Fibroblast of skin of right biceps (primary cell): ENCODE measurements at places on chromosomes 16 and 17.

GRCh38 chr16:52676959-52677358 is 130.0 kb upstream of the TOX3 start:
- DNase-seq, result no peak

DNA sequence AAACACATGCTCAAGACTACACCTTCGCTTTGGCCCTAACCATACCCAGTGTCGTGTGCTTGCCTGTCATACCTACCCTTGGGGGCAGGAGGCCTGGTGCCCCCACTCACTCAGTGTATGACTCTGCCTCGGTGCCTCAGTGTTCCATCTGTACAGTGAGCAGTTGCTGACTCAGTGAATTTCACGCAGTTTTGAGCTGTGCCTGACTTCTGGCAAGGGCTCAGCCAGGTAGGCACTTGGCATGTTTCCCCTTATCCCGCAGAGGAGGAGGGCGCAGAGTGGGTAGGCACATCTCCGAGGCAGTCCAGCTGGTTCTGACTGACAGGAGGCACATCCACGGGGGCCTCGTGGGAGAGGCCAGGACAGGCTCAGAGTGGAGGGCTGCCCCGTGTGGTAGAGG is 148.9 kb upstream of the CIBAR2 start:
- DNase-seq, result no peak

DNA sequence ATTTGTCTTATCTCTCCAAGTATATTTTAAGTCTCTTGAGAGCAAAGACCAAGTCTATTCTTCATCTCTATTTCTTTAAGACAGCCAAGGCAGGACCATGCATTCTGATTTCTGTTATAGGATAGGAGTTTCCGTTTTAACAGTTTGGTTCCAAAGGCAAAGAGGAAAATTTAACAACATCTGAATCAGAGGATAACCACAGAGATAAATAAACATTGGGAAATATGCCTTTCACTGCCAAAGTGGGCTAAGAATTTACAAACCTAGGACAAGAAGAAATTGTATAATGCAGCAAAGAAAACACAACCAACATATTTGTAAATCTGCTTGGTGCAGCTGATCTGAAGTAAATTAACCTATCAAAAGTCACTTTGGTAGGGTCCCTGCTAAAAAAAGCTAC is 37.7 kb downstream of the USP32 start:
- peak; percentile 72 for DNase-seq

DNA sequence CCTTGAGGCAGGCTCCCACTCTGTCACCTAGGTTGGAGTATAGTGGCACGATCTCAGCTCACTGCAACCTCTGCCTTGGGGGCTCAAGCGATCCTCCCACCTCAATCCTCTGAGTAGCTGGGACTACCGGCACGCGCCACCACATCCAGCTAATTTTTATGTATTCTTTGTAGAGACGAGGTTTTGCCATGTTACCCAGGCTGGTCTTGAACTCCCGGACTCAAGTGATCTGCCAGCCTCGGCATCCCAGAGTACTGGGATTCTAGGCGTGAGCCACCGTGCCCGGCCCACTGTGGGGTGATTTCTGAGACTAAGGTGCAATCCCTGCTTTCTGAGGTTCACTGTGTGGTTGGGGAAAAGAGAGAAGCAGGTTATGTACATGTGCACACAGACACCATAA is 12.0 kb upstream of the SLC12A3 start:
- DNase-seq, result no peak

DNA sequence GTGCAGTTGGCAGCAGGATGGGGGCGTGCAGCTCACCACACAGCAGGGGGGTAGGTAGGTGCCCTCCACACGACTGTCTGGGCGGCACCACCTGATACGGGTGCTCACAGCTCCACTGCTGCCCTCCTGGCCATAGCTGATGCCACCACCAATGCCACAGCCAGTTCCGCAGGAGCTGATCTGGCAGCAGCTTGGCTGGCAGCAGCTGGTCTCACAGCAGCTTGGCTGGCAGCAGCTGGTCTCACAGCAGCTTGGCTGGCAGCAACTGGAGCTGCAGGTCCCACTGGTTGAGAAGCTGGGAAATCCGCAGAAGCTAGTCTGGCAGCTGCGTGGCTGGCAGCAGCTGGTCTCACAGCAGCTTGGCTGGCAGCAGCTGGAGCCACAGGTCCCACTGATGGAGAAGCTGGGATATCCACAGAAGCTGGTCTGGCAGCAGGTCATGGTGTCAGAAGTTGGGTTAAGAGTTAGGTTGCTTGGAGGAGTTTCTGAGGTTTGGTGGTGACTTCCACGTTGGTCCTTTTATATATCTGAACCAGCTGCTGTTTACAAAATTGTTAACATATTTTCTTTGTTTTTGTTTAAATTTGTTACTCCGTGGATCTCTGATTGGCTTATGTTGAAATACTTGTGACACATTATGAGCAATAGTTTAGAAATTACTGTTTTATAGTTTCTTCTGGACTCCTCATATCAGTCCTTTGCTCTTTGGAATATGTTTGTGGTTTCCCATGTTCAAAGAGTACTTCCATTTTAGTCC is at the start of gene KRTAP1-5:
KRTAP1-5 (minus strand) TSS at position 494 of the 757 bp plus-strand sequence; CDS start at position 441, 53 bp downstream.
- peak; percentile 75 for DNase-seq

DNA sequence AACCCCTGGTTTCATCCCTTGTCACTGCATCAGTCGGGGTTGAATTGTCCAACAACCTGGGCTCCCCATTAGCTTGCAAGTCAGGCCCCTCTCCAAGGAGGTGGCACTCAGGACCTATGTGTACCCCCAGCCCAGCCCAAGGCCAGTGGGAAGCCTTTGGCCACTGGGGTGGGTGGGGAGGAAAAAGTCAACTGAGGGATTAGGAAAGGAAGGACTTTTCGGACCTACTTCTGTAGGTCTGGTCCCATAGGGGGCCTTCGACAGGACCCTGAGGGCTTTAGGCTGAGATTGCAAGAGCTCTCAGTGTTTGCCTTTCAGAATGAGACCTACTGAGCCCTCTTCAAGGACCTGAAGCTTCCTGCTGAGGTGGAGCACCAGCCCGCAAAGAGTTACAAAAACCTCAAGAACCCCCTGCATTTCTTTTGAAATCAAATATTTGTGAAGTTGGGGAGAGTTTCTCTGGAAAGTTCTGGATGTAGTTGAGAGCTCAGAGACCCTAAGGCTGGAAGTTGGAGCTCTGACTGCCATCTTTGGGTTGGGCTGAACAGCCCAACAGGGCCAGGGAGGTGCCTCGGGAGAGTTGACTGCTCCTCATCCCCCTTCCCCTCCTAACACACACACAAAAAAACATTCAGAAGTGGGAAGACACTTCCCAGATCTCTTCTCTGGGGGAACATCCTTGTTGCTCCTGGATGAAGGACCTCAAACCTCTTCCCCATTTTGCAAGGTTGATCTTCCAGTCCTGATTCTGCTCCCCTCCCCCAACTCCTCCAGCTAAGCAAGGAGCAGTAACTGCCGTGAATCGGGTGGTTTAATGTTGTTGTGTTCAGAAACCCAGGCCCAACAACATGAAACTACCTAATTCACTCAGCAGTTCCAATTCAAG is 5.8 kb upstream of the HOXB9 start:
- DNase-seq, result no peak

GRCh38 chr17:34177642-34178041 is 77.4 kb upstream of the CCL2 start:
- DNase-seq, result peak; percentile 67

DNA sequence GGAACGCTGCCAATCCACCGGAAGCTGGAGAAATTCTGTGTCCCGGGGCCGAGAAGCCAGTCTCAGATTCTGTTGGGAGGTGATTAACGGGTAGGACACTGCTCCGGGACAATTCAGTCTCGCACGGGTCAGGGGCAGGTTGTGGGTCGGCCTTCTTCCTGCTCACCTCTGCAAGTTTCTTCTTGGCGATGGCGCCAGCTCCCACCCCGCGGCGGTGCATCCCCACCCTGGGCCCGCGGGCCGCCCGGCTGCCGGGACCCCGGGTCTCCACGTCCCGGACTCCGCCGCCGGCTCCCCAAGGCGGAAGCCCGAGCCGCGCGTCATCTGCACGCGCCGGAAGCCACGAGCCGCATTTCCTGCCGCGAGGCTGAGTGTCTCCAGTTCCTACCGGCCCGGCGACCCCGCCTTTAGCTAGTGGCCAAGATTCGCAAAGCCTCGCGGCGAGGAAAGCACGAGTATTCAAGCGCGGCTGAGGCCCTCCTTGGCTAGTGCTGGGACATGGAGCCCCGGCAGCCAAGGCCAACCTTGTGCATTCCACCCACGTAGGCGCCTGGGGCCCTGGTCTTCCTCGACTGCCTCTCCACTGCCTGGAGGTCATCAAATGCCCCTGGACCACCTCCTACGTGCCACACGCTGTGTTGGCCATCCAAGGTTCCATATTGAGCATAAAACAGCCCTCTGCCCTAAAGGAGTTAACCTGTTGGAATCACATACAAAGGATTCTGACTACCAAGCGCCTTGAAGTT is at the start of gene SNF8:
SNF8 (minus strand) TSS at position 328 of the 746 bp plus-strand sequence; CDS start at position 220, 108 bp downstream.
- peak; percentile 93 for DNase-seq

- no peak for DNase-seq
Observed at GRCh38 chr17:35529866-35530265, 7.6 kb downstream of the SLFN12L start.

DNA sequence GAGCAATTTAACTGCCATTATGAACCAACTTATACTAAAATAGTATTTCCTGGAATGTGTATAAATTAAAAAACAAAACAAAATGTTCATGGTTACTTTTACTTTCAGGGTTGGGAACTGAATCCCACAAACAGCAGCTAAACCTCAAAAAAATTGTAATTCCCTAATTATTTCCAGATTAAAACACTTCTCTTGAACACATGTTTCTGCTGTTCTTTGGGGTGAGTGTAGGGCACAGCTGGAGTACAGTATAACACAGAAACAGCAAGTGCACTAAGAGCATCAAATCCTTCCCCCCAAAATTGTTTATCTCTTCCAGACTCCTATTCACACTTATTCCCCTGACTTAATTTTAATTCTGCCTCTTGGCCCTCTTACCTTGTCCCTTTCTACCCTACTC is 56.4 kb downstream of the KANSL1 start:
- no peak for DNase-seq

- no peak for DNase-seq
Observed at GRCh38 chr16:84933774-84934631, 77.3 kb downstream of the ZDHHC7 start.
